Gastroesophageal sphincter (tissue), 4 donors: ENCODE measurements at places on chromosomes 2 and 18. TPM values are rescaled to one million over a fixed set of nuclear protein-coding genes. Genes with fewer than 3 reads are reported as not detected.

Gene CEP192
- 18.6 TPM for total RNA-seq

Gene FTCDNL1
- total RNA-seq = 1.4 TPM

Gene CDH19
- 24.9 TPM for total RNA-seq

Gene OSBPL6
- 2.8 TPM for total RNA-seq

Gene SAG
- not detected for total RNA-seq

Gene VIT
- 31.4 TPM for total RNA-seq

Gene DES
- 17,655 TPM for total RNA-seq

- no peak for ATAC-seq
Measured at GRCh38 chr2:202361108-202361507, 15.0 kb upstream of the BMPR2 start.

- no peak for ATAC-seq
Measured at GRCh38 chr2:169637620-169638019, 53.5 kb downstream of the PPIG start.

DNA sequence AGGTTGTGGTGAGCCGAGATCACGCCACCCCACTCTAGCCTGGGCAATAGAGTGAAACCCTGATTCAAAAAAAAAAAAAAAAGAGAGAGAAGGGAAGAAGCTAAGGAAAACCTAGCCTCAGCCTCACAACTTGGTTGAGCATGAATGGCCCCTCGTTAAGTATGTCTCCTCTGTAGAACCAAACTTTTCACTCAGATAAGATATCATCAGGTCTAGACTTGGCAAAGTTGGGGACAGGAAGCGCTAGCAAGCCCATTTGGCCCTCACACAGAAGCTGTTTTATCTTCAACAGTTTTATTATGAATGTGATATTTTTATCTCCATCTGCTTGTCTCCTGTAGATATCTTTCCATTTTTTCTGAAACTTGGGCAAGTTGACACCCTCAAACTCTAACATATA, 3.5 kb upstream of the ASXL2 start:
- no peak for ATAC-seq

GRCh38 chr18:67319109-67319508, 197.4 kb downstream of the DSEL start:
- ATAC-seq = no peak
